ENCODE measurements at places on chromosomes 13 and 19.

- peak; percentile 99 for DNase-seq
Observed at GRCh38 chr19:50804420-50805272, 14.4 kb downstream of the ACP4 start.

- no peak for DNase-seq
Observed at GRCh38 chr19:10144361-10144760, 24.7 kb upstream of the EIF3G start.

GRCh38 chr19:15317392-15318071 lies 14.8 kb downstream of the BRD4 start:
- no peak for DNase-seq

GRCh38 chr19:20863176-20863575 lies 59.9 kb upstream of the ZNF85 start:
- no peak for DNase-seq

DNA sequence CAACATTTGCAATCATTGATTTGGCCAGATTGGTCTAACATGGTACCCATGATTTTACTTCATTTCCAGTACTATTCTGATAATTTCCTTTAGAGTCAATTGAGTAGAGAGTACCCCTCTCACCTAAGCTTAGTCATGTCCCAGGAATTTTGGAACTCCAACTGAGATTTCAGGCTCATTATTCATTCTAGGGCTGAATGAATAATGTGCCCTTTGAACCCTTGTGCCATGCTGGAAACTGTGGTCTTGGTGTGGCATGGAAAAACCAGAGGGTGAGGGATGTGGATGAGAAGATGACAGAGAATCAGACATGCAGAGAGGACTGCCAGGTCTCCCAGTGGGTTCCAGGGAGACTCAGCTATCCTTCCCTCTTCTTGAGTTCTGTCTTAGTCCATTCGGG lies 30.2 kb downstream of the ITM2B start:
- no peak for DNase-seq

DNA sequence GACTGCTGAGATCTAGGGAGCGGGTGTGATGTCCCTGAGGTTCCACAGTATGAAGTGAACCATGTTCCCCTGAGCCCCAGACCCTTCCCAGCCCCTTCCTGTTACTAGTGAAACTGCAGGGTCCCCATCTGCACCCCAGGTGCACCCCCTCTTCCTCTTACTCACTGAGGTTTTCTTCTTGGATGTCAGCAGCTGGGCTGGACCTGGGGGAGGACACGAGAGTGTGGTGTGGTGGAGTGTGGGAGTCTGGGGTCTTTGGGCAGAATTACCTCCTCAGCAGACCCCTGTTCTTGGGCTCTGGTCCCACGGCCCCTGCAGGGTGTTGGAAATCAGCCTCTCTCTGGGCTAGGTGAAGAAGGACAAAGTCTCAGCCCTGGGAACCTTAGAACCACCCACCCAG lies 3.3 kb upstream of the LILRA6 start:
- DNase-seq = no peak

DNA sequence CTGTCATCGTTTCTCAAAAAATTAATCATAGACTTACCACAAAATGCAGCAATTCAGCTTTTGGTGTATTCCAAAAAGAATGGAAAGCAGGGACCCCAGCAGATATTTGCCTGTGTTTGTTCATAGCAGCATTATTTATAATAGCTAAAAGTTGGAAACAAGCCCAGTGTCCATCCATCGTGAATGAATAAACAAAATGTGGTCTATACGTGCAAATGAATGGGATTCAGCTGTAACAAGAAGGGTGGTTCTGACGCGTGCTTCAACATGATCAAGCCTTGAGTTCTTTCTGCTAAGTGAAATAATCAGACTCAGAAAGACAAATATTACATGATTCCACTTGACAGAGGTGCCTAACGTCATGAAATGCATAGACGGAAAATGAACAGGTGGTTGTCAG lies 36.4 kb downstream of the PSG11 start:
- no peak for DNase-seq

GRCh38 chr19:10544242-10544752 lies 593 bp downstream of the ATG4D start:
- peak; percentile 71 for DNase-seq

GRCh38 chr19:42497492-42498168 lies 30.7 kb downstream of the CEACAM1 start:
- no peak for DNase-seq

DNA sequence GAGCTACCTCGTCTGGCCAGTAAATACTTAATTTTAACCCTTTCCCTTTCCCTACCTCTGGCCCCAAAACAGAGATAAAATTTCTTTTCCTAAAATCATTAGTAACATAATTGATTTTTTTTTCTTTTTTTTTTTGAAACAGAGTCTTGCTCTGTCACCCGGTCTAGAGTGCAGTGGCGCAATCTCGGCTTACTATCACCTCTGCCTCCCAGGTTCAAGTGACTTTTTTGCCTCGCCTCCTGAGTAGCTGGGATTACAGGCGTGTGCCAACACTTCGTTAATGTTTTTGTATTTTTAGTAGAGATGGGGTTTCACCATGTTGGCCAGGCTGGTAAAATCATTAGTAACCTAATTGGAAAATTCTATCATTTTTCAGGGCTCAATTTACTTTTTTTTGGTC lies 10.4 kb upstream of the TRIM13 start:
- no peak for DNase-seq

DNA sequence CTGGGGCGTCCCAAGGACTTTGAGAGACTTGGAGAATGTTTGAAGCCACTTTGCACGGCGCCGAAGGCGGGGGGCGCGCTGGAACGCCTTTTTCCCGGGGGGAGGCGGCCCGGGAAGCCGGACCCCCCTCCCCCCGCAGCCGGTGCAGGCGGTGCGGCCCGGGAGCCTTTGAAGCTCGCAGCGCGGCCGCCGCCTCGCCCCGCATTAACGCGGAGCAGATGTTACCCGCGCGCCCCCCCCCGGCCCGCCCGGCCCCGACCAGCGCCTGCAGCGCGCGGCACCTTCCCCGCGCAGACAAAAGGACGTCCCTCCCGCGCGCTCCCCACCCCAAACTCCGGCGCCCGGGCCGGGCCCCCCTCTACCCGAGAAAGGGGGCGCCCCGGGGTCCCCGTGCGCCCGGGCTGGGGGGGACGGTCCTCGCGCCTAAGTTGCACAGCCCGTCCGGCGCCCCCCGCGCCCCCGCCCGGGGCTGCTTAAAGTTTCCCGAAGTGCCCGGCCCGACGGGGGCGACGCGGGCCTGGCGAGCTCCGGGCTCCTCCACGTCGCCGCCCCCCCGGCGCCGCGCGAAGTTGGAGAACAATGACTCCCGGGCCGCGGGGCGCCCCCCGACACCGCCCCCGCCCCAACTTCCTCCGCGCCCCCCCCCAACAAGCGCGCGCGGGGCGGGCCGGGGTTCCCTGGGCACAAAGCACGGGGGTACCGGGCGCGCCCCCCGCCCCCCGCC lies 685 bp downstream of the TCF3 start:
- peak; percentile 81 for DNase-seq

DNA sequence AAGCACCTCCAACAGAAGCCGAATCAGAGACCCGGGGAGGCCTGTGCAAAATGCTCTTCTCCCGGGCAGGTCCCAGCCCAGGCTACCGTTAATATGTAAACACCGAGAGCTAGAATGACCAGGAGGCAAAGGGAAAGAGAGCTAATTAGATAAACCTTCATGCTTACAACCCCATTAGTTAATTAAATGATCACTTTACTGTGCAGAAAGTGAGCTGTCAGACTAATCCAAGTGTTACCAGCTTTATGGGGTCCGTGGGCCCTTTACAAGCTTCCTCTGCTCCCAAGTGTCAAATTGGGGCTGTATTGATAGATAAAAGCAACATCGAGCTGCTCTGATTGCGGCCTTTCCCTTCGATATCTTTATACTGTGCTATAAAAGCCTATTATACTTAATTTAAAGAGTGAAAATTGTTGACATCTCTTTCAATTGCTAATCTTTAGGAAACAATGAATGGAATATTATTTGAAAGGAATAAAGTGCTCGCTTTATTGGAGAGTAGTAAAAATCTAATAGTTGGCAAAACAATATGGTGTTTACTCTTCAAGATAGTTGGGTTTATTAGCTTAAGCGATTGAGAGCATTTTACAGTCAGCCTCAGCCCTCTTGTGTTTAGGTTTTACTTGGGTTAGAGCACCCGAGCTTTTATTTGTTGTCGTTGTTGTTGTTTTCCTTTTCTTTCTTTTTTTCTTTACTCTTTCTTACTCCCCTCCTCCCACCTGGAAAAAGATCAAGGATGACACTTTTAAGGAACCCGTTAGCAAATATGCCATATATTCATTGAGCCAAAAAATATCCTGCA lies 189.3 kb upstream of the GPR12 start:
- DNase-seq = no peak

DNA sequence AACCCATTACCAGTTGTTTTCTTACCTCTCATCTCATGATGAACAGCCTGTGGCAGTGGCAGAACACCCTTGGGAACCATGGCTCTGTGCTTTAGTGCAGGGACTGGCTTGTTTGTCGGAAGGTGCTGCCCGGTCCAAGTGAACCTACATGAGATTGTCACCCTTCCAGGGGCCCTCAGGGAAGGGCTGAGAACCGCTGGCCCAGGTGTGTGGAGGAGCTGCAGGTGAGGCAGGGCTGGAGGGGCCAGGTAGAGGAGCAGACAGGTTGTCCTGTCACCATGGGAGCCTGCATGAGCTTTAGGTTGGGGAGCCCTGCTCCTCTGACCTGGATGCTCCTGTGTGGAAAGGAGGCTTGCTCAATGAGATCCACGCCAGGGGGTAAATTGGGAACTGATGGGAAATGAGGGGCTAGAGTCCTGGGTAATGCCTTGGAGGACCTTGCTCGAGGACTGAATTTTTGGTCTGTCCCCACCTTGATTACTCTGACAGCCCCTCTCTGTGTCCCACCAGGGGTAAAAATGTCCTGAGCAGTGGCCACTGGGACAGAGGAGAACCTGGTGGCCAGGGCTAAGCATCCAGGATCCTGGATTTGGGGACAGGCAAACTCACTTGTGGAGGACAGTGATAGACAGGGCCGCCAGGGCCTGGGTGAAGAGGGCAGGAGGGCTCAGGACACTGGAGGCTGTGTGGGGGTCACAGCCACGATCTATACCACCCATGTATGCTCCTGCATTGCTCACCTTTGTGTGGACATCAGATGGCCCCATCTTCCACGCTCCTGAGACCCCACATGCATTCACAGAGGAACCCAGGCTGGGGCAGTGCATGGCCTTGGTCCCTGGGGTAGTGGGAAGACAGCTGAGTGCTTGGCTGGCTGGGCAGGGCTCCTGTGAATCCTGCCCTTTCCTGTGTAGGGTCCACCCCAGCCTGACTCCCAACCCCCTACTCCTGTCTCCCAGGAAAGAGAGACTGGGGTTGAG lies 24.1 kb upstream of the CEACAM1 start:
- DNase-seq = no peak

DNA sequence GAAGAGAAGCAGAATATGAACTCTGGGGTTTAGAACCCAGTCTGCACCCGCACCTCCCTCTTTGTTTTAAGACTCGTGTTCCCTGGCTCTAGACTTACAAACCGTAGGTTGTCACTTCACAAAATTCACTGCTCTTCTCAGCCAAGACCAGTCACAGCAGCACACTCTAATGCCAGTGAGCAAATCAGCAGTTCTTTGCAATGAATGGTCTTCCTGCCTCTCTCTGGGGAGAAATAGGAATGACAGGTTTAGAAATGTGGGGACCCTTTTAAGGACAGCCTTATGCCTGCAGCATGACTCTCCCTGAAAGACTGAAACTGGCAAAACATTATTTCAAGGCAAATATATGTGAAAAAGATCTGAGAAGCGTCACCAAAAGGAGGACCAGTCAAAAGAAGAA lies 156.9 kb downstream of the KCTD15 start:
- DNase-seq = no peak

DNA sequence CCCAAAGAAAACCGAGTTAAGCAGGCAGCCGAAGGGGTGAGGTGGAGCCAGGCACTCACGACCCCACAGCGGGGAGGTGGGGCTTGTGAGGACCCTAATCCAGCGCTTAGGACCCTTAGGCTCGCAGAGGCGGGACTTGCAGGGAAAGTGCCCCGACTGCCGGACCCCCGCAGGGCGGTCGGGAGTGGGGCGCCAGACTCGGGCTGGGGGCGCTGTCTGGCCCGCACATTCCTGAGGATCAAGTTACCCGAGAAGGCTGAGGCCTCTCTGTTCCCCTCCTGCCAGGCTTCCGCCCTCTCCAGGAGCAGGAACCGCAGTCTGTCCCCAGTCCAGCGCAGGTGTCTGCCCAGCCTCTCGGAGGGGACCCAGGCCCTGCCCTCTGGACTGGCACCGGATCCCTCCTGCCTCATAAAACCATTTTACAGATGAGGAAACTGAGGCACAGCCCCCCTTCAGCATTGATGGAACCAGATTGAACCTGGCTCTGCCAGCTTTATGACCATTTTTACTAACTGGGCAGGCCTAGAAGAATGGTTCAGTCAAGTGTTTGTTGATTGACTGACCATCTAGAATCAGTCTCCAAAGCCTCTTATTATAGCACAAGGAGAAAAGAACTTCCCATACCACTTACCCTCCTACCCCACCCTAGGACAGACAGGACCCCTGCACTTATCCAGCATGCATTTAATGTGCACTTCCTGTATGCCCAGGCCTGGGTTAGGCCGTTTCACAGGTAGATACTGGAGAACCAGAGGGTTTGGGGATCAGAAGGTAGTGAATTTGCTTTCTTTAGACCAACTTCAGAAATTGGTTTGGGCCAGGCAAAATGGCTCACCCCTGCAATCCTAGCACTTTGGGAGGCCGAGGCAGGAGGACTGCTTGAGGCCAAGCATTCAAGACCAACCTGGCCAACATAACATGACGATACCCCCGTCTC lies 6.7 kb upstream of the JUND start:
- DNase-seq = no peak

GRCh38 chr13:111397202-111397880 lies 76.9 kb downstream of the TEX29 start:
- DNase-seq = no peak

- peak; percentile 77 for DNase-seq
Observed at GRCh38 chr19:55368701-55369563, 1.3 kb downstream of the IL11 start.

- no peak for DNase-seq
Observed at GRCh38 chr13:38582133-38582532, 104.7 kb upstream of the FREM2 start.

DNA sequence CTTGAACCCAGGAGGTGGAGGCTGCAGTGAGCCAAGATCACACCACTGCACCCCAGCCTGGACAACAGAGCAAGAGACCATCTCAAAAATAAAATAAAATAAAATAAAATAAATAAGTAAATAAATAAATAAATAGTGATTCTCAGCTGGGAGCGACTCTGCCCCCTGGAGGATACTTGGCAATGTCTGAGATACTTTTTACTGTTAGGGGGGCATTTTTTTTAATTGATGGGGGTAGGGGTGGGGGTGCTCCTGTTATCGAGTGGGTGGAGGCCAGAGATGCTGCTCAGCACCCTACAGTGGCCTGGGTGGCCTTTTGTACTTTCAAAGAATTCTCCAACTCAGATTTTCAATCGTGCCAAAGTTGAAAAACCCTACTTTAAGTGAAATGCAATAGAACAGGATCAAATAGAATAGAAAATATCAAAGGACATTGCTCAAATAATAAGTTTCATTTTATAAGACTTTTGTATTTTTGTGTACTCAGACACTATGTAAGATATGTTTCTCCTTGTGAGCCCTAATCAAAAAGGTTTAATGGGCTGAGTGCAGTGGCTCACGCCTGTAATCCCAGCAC lies 7.1 kb upstream of the CLPP start:
- no peak for DNase-seq

DNA sequence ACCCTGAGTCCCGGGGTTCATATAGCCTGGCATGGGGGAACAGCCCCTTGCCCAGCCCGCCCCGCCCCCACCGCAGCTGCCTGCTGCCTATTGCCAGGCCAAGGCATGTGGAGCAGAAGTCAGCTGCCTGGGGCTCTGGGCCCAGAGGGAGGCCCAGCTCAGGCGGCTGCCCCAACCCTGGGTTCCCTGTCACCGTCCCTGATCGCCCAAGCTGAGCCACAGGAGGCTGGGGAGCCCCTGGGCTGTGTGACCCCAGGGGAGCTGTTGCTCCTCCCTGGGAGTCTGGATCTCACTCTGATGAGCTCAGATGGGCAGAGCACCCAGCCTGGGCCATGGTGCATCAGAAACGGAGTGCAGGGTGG lies 1.4 kb downstream of the PLIN4 start:
- no peak for DNase-seq
